Cerebellum (tissue), 4 donors: ENCODE measurements at places on chromosomes 5 and 9. TPM values are rescaled to one million over a fixed set of nuclear protein-coding genes. Genes with fewer than 3 reads are reported as not detected.

Gene SMIM32
- total RNA-seq, result 0.27 TPM

Gene OR1B1
- total RNA-seq, result not detected

Gene GDNF
- not detected for total RNA-seq

Gene FAM163B
- 2.7 TPM for total RNA-seq

Gene TPRN
- total RNA-seq, result 7.3 TPM

Gene TSSK1B
- total RNA-seq, result 0.73 TPM

Gene TMEM215
- total RNA-seq, result 0.91 TPM

Gene PITX1
- total RNA-seq, result not detected

Gene ALDH7A1
- 60.0 TPM for total RNA-seq

Gene PCDHB2
- 16.0 TPM for total RNA-seq

Gene FAM78A
- 1.7 TPM for total RNA-seq

Gene PIP5K1B
- total RNA-seq, result 20.2 TPM

Gene LCN1
- total RNA-seq, result not detected

Gene FOXE1
- not detected for total RNA-seq

Gene KIF4B
- 0.18 TPM for total RNA-seq
